ENCODE measurements at places on chromosomes 12 and 14. TPM values are rescaled to one million over a fixed set of nuclear protein-coding genes. Genes with fewer than 3 reads are reported as not detected.

The OR4E2 gene
- not detected for total RNA-seq

The KERA gene
- not detected for total RNA-seq

The C12orf76 gene
- 40.6 TPM for total RNA-seq

The PPFIA2 gene
- not detected for total RNA-seq

The OVCH1 gene
- total RNA-seq: not detected

The CHMP4A gene
- total RNA-seq: 32.0 TPM

The ESPL1 gene
- 4.8 TPM for total RNA-seq

The GARIN6 gene
- not detected for total RNA-seq

The SERPINA5 gene
- 0.29 TPM for total RNA-seq

The TMEM253 gene
- 0.19 TPM for total RNA-seq

The RTN1 gene
- total RNA-seq: 3.7 TPM

All from glomerular endothelial cell (primary cell).